ENCODE measurements at places on chromosomes 6 and 20. TPM values are rescaled to one million over a fixed set of nuclear protein-coding genes. Genes with fewer than 3 reads are reported as not detected.
A peak's percentile ranks its signal among the peaks of the same experiment; 100 is the strongest.

Gene TRAPPC3L
- 0.35 TPM for total RNA-seq

Gene RAB44
- not detected for total RNA-seq

DNA sequence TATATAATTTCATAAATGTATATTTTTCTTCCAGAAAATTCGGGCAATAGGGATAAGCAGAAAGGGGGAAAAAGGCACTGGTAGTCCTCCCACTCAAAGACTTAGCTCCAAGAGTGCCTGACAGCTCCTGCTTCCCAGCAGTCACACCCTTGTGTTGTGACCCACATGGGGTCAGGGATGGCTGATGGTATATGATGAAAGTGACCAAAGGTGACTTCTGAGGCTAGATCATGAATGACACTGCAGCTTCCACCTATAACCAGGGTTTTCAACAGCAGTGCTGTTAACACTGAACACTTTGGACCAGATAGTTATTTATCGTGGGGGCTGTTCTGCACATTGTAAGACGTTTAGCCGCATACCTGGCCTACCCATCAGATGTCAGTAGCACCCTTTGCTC, 22.3 kb downstream of the FAM50B start:
- DNase-seq = no peak

DNA sequence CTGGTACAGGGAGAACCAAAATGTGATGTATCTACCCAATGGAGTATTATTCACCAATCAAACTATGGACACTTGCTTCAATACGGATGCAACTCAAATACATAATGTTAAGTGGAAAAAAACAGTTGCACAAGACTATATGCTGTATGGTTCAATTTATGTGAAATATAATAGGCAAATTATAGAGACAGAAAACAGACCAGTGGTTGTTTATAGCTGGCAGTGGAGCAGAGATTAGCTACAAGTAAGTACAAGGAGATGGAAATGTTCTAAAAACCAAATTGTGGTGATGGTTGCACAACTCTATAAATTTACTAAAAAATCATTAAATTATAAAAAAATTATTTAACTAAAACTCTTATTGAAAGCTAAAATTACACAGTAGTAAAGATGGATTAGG, 113.2 kb downstream of the PRDM1 start:
- no peak for DNase-seq

DNA sequence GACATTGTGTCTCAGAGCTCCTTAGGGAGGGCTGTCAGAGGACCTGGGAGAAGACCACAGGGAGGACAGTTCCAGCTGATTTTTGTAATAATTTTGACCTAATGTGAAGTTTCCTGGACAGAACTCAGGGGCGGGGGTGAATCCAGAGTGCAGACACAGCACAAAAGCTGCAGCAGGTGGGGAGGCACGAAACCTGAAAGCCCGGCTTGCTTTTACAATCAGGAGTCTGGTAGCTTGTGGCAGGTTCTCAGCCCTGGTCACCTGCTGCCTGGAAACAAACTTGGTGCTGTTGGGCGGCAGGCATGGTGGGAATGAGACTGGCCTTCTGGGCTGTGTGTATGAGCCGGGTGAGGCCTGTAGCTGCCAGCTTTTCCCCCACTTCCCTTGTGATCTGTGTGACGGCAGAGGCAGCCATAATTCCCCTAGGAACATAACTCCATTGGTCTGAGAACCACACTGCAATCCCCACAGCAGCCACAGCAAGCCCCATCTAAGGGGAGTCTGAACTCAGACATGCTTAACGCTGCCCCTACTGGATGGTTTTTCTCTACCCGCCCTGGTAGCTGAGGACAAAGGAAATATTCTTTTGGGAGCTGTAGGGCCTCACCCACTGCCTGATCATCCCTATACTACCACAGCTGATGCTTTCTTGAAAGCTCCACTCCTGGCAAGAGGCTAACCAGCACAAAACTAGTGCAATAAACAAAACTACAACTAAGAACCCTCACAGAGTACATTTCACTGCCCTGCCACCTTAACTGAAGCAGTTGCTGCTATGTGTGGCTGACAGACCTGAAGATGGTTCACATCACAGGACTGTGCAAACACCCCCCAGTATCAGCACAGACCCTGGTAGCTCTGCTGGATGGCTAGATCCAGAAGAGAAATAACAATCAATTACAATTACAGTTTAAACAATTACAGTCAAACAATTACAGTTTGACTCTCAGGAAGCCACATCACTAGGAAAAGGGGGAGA, 1055.1 kb upstream of the GJE1 start:
- peak; percentile 33 for DNase-seq

Data from myocyte (in vitro differentiated cells).